ENCODE measurements at places on chromosomes 1 and 21. TPM values are rescaled to one million over a fixed set of nuclear protein-coding genes. Genes with fewer than 3 reads are reported as not detected.

Gene ACAP3
- total RNA-seq: 34.0 TPM

Gene ANGPTL7
- total RNA-seq: not detected

- peak; percentile 38 for DNase-seq
Measured at GRCh38 chr1:230303822-230304221, 122.3 kb downstream of the PGBD5 start.

- DNase-seq: peak; percentile 79
Measured at GRCh38 chr1:205616563-205617293, 15.1 kb downstream of the ELK4 start.

Measured in bronchial epithelial cell (primary cell).